PC-9 (cell line): ENCODE measurements at places on chromosomes 6 and 20.

- DNase-seq, result no peak
These were observed 24.2 kb downstream of the LHFPL5 start for GRCh38 chr6:35829306-35829705.

DNA sequence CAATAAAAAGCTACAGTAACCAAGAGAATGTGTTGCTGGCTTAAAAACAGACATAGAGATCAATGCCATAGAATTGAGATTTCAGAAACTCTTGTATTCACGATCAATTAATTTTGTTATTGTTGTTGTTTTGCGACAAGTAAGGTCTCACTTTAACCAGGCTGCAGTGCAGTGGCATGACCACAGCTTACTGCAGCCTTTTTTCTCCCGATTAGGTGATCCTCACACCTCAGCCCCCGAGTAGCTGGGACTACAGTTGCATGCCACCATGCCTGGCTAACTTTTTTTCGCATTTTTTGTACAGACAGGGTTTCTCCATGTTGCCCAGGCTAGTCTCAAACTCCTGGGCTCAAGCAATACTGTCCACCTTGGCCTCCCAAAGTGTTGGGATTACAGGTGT is 42.2 kb downstream of the RANBP9 start:
- no peak for DNase-seq

GRCh38 chr6:43217351-43217750 is 11.9 kb downstream of the DNPH1 start:
- no peak for DNase-seq

- no peak for DNase-seq
These were observed 24.0 kb upstream of the LRRC1 start for GRCh38 chr6:53770780-53771249.

DNA sequence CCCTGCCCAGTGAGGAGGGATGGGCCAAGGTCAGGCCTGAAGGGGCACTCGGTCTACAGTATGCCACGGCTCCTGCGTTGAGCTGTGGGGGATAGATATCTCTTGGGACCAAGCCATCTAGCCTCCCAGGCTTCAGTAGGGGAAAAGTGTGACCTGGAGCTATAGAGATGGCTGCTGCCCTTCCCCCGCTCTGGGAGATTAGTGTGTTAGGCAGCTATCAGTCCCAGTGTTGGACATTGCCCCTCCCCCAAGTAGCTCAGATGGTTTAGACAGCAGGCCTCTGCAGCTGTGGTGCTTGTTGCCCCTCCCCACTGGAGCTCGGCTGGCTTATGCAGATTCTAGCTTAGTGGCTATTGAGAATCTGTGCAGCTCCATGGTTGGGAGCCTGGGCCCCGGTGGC is 56.8 kb downstream of the KHDRBS2 start:
- DNase-seq, result no peak

- DNase-seq, result no peak
These were observed 44.4 kb downstream of the DTD1 start for GRCh38 chr20:18632196-18632789.

GRCh38 chr20:42634156-42634555 is 555.5 kb downstream of the PTPRT start:
- DNase-seq, result no peak

DNA sequence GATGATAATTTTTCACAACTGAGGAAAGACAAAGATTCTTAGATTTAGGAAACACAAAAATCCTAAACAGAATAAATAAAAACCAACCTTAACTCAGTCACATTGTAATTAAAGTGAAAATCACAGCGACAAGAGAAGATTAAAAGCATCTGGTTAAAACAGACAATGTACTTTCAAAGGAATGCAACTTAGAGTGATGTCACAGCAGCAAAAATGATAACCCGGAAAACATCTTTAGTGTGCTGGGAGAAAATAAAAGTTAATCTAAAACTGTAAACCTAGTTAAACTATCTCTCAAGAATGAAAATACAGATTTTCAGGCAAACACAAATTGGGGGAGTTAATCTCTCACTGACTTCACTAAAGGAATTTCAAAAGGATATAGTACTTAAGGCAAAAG is 76.8 kb upstream of the OGFRL1 start:
- DNase-seq, result no peak

DNA sequence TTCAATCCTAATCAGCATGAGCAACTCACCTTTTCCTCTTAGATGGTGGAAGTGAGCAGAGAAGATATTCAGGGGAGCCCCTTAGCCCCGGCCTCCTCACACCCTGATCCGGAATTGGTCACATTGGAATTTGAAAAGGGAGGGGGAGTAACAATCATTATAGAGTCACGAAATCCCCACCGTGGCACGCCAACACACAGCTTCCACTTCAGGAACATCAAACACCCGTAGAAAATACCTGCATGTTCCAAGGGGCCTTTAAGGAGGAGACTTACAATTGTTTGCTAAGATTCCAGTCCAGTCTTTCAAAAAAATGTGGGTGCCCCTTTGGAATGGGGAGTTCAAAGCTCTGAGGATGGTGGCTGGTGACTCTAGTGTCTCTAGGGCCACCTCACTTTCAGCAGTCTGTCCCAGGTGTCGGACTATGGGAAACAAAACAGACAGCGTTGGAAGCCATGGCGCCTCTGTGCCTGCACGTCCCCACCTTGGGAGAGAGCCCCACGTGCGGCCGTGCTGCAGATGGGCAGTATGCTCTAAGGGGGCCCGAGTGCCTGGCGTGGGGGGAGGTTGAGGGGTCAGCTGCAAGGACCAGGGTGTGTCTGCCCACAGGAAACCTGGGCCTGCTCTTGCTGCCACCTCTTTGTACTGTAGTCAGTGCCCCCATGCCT is 2.4 kb downstream of the CD93 start:
- no peak for DNase-seq

DNA sequence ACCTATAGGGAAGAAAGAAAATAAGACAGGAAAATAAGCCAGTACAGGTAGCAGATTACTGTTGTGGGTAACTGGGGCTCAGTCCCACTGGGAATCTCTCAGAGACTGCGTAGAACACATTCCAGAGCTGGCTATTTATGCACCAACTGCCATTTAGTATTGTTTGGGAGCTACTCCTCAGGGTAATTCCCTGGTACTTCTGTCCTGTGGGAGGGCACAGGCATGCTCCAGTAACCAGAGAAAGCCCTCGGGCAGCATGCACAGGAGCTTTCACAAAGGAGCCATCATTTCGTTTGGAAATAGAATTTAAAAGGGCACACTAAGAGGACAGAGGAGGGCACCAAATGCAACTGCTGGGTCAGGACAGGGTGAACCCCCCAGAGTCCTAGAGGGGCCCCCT is 148.0 kb upstream of the LRFN2 start:
- DNase-seq, result no peak

DNA sequence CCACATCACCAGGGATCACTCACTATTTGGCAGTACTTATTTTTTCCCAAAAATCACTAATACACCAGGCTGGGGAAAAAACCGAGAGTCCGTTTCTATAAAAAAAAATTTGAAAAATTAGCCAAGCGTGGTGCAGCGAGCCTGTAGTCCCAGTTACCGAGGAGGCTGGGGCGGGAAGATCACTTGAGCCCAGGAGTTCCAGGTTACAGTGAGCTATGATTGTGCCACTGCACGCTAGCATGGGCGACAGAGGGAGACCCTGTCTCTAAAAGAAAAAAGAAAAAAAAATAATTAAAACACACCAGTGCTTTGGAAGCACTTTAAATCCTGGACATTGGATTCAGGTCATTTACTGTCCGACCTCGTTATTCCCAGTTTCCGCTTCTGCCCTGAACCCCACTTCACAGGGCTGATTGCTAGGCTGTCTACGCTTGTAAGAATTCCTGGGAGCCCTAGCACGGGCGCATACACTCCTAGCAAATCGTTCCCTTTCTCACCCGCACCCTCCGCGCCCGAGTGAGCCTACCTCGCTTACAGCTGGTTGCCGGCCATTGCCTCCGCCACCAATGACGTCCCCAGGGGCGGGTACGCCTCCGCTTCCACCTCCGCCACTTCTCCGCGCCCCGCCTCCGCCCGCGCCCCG is at the start of gene TPMT:
TSS of gene TPMT (minus strand) at position 571 of the 643 bp plus-strand sequence. CDS start 5,950 bp downstream, outside the sequence.
- no peak for DNase-seq

DNA sequence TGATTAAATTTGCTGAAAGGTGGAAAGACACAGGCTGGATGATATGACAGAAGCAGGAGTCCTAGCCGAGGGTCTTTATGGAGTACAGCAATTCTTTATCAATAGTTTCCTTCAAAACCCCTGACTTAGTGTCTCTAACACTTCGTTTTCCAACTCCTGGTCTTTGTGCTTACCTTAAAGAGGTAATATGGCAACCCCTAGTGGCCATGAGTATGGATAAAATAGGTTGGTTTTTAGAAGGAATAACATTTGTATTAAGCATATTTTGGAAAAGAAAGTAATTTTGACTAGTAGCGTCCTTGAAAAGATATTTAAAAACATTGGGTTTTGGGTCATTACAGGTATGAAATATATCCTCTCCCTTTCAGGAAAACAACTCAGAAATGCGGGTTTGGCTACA is 51.9 kb downstream of the VGLL2 start:
- peak; percentile 39 for DNase-seq

DNA sequence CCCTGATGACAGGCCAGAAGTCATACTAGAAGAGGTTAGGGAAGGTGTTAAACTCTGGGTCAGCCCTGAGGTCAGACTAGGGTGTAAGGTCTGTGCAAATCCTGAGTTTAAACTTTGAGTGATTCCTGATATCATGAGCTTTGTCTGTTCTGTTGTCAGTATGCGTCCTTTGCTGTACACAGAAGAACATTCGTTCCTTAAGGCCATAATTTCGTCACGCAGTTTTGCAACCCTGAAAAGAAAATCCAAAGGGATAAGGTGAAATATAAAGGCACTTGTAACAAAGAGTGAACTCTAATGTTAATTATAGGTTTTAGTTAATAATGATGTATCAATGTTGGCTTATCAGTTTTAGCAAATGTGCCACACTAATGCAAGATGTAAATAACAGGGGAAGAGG is 2.3 kb downstream of the DST start:
- DNase-seq, result no peak
